Esophagus muscularis mucosa (tissue), 4 donors: ENCODE measurements at places on chromosomes 6 and 20. TPM values are rescaled to one million over a fixed set of nuclear protein-coding genes. Genes with fewer than 3 reads are reported as not detected.

Gene THBS2
- total RNA-seq, result 31.2 TPM

Gene CST2
- 0.45 TPM for total RNA-seq

Gene PRICKLE4
- total RNA-seq, result 4.4 TPM

GRCh38 chr6:154994836-154995253 is 270 bp upstream of the TIAM2 start:
- no peak overlapping the region for H3K27ac ChIP-seq
- DNase-seq, result no peak
- peaks cover 32% of the 10 kb centered on the region for H3K27me3 ChIP-seq
- peaks cover 10% of the 10 kb centered on the region for H3K4me1 ChIP-seq
- no peaks in the 10 kb centered on the region for H3K36me3 ChIP-seq

DNA sequence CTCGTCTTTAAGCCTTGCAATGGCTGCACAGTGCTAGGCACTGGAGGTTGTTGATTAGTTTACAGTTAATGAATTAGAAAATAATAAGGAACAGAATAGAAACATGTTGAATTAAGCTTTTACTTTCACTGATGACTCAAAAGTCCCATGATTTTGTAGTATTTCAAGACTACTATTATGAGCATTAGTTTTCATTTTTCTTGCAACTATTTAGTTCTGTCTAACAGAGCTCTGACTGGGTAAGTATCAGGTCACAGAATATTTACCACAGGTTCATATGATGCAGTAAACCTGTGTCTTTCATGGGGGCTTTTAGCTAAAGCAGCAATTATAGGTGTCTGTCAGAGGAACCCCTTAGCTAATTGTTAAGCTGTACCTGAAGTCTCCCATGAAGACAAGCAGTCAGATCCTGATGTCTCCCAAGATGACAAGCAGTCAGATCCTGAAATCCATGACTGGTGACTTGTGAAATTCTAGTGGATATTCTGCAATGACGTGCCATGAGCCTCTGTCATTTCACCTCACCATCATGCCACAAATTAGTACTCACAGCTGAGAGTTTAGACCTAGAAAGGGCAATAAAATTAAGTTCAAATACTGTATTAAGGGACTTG is 8.2 kb upstream of the GPR31 start:
- DNase-seq, result no peak
- no peaks in the 10 kb centered on the region for H3K4me1 ChIP-seq
- no peaks in the 10 kb centered on the region for H3K27me3 ChIP-seq
- H3K36me3 ChIP-seq, result no peaks in the 10 kb centered on the region

DNA sequence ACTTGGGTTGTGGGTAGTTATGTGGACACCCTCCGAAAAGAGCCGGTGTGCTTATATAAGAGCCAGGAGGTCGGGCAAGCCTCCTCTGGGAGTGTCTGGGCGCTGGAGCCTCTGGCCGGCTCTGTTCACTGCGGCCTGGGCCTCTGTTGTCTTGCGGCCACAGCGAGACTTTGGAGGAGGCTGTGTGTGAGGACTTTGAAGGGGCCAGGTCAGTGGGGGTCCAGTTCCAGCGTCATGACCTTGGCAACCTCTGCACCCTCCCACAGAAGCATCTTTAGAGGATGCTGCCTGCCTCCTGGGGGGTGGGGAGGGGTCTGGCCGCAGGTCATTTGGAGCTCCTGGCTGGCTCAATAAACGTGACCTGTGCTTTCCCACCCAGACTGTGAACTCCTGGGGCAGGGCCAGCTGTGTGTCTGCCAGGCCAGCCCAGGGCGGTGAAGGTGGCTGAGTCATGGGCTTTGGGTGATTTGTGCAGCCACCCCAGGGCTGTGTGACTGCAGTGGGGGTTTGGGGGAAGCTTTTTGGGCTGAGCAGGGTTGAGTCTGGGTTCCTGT is 1.2 kb downstream of the TCEA2 start:
- H3K4me1 ChIP-seq, result peaks cover 22% of the 10 kb centered on the region
- H3K4me3 ChIP-seq, result peak overlapping the region; percentile 82
- H3K36me3 ChIP-seq, result no peaks in the 10 kb centered on the region
- peak overlapping the region; percentile 84 for H3K27ac ChIP-seq
- DNase-seq, result no peak
- H3K27me3 ChIP-seq, result no peaks in the 10 kb centered on the region

- peaks cover 77% of the 10 kb centered on the region for H3K4me1 ChIP-seq
- H3K27ac ChIP-seq, result peak overlapping the region; percentile 33
- H3K27me3 ChIP-seq, result no peaks in the 10 kb centered on the region
- DNase-seq, result no peak
- H3K36me3 ChIP-seq, result no peaks in the 10 kb centered on the region
Observed at GRCh38 chr20:35661053-35661452, 3.6 kb downstream of the CPNE1 start.
